ENCODE measurements at places on chromosomes 5 and 9.

DNA sequence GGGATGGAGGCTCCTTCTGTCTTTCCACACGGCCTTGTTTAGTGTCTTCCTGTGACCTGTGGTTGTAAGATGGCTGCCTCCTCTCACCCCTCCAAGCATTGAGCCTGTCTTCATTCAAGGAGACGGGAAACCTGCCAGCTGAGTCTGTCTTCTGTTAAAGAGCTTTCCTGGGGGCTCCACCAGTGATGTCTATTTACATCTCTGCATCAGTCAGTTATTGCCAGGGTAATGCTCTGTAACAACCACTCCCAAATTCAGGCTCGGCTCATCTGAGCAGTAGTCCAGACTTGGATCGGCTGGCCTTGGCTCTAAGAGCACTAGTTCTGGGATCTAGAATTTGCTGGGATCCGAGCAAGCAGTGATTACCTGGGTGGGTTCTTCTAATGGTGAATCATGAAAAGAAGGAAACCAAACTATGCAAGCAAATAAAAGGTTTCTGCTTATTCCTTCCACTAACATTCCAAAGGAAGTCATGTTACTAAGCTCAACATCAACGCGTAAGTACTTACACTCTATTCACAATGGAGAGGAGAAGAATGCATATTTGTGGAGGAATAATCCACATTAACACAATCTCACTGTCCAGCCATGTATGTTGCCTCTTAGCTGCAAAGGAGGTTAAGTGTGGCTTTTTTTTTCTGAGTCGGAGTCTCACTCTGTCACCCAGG lies 61.7 kb downstream of the GALNT12 start:
- no peak for DNase-seq

DNA sequence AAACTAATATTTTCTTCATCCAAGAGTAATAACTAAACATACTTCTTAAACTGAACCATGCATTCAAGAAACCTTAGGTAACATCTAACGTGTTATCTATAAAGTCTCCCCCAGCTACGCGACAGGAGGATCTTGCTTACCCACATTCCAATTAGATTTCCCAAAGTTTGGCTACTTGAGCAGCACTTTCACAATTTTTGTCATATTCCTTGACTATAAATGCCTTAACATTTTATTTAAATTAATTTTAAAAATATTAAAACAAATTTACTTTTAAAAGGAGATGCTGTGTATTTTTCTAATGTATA lies 25.3 kb upstream of the IFNE start:
- no peak for DNase-seq

- DNase-seq, result no peak
These were observed 524.3 kb upstream of the GRAMD2B start for GRCh38 chr5:125898851-125899405.

DNA sequence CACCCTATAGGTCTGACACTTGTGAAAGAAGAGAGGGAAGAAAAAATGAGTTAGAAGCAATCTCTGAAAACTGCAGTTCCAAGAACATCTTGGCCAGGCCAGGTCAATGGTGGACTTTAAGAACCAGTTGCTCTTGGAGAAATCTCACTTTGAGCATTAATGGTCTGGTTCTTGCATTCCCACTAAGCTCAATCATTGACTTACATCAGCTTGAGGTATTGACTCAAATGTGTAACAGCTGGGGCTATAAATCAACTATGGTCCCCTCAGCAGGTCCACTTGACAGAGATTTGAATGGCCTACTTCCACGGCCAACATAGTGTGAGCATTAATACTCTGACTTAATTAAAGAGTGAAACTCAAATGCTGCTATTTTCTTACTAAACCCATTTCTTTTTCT lies 357.8 kb upstream of the RGMB start:
- DNase-seq, result no peak

GRCh38 chr5:68849103-68849502 lies 244.7 kb upstream of the SLC30A5 start:
- DNase-seq, result no peak

- no peak for DNase-seq
These were observed 57.9 kb downstream of the DOCK8 start for GRCh38 chr9:272251-273213.

- no peak for DNase-seq
These were observed 6.5 kb downstream of the EGFL7 start for GRCh38 chr9:136668983-136669790.

GRCh38 chr5:99607124-99607523 lies 678.3 kb upstream of the CHD1 start:
- DNase-seq, result no peak

DNA sequence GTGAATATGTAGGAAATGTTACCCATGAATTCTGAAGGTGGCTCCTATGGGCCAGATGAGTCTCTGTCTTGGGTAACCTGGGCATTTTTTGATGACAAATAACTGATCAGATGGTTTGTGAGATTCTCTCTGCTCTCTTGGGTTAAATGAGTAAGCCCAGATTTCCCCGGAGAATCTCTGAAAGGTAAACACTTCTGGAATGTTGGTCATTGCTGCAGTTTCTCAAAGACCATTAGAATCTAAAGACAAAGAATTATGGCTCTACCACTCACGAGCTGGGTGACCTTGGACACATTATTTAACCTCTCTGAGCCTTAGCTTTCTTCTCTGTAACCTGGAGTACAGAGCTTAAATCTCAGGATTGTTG lies 191.2 kb downstream of the DAB2IP start:
- DNase-seq, result no peak
